ENCODE measurements at places on chromosomes 16 and 17.

DNA sequence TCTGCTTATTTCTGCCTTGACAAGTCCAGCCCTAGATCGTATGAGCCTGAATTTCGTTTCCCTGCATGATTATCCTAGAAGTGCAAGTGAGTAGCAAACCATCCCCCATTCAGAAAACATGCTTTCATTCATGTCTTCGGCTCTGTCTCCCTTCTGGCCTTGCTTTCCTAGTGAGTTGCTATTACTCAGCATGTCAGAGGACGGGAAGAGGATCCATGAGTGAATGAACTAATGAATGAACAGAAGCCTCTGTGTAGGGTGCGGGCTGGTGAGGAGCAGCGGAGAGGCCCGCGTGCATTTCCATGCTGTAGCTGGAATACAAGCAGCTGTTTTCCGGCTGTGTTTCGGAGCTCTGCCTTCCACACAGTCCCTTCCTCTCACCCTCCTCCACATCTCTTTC is 155.7 kb upstream of the NOL11 start:
- no peak for DNase-seq

GRCh38 chr17:63785556-63785955 is 11.6 kb downstream of the DDX42 start:
- DNase-seq: no peak

DNA sequence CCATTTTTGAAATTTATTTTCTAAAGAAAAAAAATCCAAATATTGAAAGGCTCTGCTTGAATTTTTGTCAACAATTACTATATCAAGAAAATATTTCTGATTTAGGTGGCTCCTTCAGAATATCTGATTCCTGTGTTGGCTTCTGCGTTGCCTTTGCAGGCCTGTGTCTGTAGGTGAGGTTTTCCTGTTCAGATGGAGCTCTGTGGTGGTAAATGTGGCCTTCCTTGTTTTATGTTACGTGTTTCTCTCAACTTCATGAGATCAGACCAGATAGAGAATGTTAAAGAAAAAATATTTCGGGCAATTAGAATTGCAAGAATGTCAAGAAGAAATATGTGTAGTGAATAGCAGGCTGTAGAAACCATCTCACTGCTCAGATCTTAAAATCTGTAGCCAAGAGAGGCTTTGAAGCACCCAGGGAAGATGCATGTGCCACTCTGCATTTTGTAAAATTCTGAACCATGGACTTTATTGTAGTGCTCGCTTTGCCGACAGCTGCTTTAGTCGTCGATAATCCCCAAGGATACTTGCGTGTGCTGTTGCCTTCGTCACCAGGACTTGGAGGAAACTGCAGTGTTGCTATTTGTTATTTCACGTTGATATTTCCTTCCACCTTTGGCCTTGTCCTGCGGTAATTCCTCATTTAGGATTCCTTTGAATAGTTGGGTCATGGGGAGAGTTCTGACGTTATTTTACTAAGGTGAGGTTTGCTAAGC is 69.9 kb downstream of the RPTOR start:
- DNase-seq: no peak

DNA sequence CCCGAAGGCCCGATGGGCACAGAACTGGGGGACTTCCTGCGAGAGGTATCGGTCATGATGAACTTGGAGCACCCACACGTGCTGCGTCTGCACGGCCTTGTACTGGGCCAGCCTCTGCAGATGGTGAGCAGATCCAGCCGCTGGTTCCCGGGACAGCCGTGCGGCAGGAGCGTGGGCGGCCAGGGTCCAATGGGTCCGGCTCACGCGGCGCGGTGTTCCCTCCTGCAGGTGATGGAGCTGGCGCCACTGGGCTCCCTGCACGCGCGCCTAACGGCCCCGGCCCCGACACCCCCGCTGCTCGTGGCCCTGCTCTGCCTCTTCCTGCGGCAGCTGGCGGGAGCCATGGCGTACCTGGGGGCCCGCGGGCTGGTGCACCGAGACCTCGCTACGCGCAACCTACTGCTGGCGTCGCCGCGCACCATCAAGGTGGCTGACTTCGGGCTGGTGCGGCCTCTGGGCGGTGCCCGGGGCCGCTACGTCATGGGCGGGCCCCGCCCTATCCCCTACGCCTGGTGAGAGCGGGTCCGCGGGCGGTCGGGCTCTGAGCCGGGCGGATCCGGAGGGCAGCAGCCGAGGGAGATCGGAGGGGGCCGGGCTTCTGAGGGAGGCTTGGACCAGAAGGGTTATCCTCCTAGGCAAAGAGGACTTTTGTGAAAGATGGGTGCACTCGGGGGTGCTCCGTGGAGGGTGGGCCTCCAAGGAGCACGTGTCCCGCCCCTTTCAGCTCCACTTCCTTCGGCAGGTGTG is 3.0 kb downstream of the TNK1 start:
- no peak for DNase-seq

DNA sequence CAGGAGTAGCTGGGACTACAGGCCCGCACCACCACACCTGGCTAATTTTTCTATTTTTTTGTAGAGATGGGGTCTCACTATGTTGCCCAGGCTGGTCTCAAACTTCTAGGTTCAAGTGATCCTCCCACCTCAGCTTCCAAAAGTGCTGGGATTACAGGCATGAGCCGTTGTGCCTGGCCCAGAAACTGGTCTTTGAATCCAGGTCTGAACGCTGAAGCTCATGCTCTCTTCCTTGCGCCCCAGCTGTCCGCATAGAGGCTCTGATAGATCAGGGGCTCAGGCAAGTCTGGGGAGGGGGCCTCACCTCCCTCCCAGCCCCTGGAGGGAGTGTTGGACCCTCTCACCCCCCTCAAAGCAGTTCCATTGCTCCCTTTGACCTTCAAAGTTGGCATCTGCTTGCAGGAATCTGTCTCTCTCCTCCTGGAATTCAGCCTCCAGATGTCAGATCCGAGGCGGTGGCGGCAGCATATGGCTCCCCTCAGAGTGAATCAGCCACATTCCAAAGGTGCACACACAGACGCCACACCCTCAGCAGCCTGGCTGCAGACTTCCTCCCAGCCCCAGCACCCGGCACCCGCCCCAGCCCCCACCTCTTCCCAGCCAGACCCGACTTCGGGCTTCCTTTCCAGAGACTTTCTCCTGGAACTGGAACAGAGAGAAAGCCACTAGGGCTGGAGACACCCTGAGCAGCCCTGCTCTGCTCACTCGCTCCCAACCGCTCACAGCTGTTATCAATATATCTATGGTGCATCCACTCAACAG is 16.9 kb upstream of the GLIS2 start:
- no peak for DNase-seq

DNA sequence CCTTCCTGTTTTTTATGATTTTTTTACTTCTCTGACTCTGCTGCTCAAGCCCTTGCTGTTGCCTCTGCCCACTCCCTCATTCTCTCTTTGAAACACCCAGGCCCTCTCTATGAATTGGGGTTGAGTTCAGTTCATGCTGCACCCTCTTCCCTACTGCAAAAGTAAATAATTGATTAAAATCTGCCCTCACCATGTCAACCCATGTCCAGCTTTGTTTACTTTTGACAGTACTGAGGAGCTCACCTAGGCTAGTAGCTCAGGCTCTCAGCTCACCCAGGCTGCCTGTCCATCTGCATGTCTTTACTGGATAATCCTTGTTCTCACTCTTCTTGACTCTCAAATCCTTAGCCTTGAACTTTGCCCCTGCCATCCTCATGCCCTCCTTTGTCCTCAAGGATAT is 95.2 kb downstream of the SPACA3 start:
- DNase-seq: no peak

DNA sequence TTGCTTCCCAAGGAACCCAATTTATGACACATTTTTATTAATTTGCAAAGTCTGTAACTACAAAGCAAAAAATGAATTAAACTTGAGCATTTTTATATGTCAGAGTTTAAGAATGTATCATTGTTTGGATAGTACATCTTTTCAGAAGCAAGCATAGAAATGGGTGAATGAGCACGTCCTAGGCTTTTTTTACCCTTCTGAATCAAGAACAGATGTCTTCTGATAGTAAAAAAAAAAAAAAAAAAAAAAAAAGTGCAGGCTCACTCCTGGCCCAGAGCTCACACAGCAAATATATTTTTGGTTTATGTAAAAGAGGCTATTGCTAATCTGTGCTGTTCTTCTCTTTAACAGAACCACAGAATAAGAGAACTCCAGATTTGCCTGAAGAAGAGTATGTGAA is 6.3 kb downstream of the TERF2IP start:
- DNase-seq: no peak

GRCh38 chr17:7703584-7704479 is 1.2 kb upstream of the EFNB3 start:
- DNase-seq: no peak

GRCh38 chr16:58948244-58948643 is 214.1 kb upstream of the GOT2 start:
- DNase-seq: no peak

GRCh38 chr16:7492122-7492521 is 159.5 kb downstream of the RBFOX1 start:
- DNase-seq: no peak

GRCh38 chr17:74525465-74525725 is 5.9 kb downstream of the CD300LB start:
- no peak for DNase-seq
